ENCODE measurements at places on chromosomes 2 and 18.

GRCh38 chr2:238513346-238513745, 86.6 kb downstream of the ASB1 start:
- no peak for DNase-seq

DNA sequence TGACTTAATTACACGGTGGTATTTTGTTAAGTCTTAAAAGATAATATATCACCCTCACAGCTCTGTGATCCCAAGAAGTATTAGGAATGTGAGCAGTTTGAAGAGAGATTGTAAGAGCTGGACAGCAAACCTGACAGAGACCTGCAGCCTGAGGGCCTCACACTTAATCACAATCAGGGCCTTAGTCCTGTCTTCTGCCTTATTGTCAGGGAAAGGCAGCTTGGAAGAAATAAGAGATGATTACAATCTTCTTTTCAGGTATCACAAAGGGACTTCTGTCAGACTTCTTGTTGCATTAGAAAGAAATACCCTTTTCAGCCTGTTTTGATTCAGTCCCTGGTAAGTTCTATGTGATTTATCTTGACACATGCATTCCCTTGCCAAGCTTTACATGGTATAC, 1433.8 kb upstream of the SLC39A10 start:
- no peak for DNase-seq

- no peak for DNase-seq
Measured at GRCh38 chr2:72841462-72842125, 15.8 kb upstream of the EXOC6B start.

DNA sequence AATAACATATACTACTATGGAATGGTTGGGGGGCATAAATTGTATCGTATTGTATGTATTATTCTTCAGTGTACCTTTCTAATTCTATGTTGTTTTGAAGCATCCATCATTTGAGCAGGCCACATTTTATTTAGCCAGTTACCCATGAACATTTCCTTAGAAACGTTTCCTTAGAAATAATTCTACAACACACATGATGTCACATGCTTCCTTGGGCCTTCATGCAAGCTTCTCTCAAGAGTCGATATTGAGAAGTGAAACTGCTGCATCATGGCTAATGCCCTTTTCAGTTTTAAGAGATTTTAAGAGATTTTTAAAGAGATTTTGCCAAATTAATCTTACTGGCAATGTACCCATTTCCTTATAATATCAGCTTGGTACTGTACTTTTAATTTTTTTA, 63.9 kb downstream of the ALPK2 start:
- no peak for DNase-seq

DNA sequence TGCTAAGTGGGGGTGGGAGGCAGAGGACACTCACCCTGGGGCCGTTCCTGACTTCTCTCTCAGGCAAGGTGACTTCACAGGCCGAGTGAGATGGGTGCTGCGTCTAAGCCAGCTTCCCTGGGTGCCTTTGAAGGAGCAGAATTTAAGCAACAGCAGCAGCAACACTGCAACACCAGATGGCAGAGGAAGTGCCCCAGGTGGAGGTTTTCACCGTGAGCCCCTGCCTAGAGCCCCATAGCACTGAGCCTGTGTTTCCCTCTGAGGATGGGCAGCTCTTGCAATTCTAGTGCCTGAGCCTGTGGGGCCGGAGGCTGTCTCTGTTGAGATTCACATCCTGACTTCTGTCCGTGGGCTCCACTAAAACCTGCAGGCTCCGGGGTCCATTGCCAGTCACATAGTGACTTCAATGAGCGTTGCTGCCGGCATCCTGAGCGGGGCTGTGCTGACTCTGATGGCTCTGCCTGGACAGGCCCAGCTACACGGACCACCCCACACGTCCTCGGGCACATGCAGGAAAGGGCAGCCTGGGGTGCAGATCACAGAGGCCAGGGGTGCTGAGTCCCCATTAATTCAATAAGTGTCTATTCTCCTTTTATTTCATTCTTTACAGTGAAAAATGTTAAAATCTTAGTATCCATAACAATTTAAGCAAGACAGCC, 218.8 kb downstream of the SNTG2 start:
- no peak for DNase-seq

GRCh38 chr18:54162431-54162830, 62.0 kb downstream of the MBD2 start:
- DNase-seq = no peak

DNA sequence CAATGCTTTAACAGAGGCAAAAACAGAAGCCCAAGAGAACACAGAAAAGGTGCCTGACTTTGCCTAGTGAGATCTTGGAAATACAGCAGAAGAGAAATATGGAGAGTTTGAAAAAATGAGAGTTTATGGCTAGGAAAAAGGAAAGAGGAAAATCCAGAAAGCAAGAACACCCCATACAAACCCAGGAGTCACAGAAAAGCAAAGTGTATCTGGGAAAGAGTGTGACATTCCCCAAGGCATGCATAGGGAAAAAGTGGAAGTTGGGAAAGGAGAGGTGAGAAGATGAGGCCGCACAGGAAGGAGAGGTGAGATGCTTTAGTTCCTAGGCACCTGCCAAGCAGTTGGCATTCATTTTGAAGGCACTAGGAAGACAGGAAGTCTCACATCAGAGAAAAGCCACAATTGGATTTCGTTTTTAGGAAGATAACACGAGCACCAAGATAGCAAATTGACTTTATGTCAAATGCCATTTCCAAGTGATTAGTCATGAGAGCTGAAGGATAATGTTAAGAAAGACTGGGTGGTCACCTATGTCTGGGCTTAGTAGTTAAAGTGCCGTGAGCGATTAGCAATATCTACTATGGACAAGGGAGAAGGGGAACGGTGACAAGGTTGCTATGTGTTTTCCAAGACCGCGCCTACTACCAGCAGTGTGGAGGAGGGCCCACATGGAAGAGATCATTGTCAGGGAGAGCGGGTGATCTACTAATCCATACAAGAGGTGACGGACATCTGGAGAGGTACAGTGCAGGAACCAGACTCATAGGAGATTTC, 224.1 kb upstream of the PARD3B start:
- DNase-seq = no peak

GRCh38 chr2:76128622-76129021, 417.9 kb upstream of the GCFC2 start:
- no peak for DNase-seq

DNA sequence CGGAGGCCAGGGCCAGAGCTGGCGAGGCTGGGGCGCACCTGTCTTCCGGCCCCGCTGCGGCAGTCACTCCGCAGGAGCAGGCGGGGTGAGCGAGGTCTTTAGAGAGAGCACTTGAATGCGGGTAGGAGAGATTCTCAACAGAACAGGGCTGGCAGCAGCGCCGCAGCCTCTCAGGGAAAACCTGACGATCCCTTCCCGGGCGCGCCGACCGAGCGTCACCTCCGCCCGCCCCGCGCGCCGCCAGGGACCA, 526 bp downstream of the PRKRA start:
- no peak for DNase-seq

- no peak for DNase-seq
Measured at GRCh38 chr2:177767768-177768167, 304.8 kb downstream of the PDE11A start.

GRCh38 chr2:241289597-241289996, 25.9 kb downstream of the HDLBP start:
- DNase-seq = no peak

- no peak for DNase-seq
Measured at GRCh38 chr2:159939946-159940345, 122.5 kb downstream of the PLA2R1 start.

DNA sequence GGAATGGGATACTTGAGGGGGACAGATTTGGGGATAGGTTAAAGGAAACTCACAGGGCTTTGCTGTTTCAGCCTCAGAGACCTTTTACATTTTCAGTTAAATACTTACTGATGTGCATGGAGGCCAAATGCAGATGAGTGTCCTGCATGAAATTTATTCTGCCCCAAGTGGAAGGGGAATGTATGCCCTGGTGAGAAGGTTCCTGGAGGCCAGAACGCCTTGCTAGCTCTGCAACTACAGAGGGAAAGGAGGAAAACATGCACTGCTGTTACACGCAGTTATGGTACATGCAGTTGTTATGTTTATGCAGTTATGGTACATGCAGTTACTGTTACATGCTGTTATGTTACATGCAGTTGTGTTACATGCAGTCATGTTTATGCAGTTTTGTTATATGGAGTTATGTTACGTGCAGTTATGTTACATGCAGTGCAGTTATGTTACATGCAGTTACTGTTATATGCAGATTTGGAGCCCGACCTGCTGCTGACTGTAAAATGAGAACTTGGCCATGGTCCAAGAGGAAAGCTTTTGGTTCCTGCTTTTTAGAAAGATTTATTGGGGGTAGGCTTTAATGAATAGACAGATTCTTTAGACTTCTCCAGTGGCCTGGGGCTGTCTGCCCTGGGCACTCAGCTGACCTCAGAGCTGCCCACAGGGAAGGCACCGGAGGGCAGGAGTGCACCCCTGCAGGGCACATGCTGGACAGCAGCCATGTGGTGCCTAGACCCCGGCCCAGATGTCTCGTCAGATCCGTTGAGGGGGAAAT, 84.1 kb downstream of the LDLRAD4 start:
- DNase-seq = no peak

- DNase-seq = no peak
Measured at GRCh38 chr2:24412812-24413211, 52.5 kb upstream of the ITSN2 start.

DNA sequence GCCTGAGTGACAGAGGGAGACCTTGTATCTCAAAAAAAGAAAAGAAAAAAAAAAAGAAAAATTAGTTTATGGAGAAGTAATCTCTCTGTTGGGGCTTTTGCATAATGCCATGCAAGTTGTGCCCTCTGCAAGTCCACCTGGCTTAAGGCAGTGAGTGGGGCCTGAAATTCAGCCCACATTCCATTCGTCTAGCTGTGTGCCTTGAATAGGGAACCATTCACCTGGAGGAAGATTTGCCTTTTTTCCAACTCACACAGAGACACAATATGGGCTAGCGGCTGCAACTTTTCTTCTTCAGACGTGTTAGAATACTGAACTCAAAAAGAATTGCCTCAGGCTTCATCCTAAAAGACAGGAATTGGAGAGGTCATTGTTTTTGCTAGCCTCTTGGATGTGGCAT, 160.0 kb upstream of the STON1 start:
- no peak for DNase-seq

GRCh38 chr2:192183296-192183695, 11.4 kb downstream of the TMEFF2 start:
- DNase-seq = no peak

DNA sequence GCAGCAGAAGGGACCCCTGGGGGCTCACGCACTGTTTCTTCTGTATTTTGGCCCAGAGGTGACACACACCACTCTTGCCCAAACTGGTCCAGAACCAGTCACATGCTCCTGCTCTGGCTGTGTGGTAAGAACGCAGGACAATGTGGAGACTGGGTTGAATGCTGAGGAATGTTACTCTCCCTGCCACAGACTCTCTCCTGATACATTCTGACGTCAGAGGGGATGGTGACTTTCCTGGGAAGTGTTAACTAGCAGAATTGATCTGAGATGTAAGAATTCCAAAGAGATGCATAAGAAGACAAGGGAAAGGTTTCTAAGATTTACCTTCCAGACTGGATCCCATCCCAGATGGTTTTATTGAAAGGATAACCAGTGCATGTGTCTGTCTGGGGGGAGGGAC, 100.8 kb downstream of the ASB1 start:
- DNase-seq = no peak

GRCh38 chr2:187525163-187525900, 28.9 kb downstream of the TFPI start:
- DNase-seq = no peak
